H7 (cell line): ENCODE measurements at places on chromosomes 1 and 21. TPM values are rescaled to one million over a fixed set of nuclear protein-coding genes. Genes with fewer than 3 reads are reported as not detected.

GRCh38 chr1:89843273-89844130 is 22.7 kb downstream of the LRRC8D start:
- peak; percentile 89 for DNase-seq

OR10J1 gene
- total RNA-seq: not detected in 2 replicates

BTBD19 gene
- total RNA-seq: 0.78 and 1.4 TPM in 2 replicates

- no peak for DNase-seq
These were observed 62.0 kb downstream of the TOR1AIP2 start for GRCh38 chr1:179815641-179816040.

DSTYK gene
- total RNA-seq: 10.9 and 13.9 TPM in 2 replicates

- no peak for DNase-seq
These were observed 462.6 kb upstream of the ADGRL4 start for GRCh38 chr1:79469139-79469538.

- no peak for DNase-seq
These were observed 24.8 kb downstream of the ZNHIT6 start for GRCh38 chr1:85683292-85684025.
